ENCODE measurements at places on chromosomes 1 and 21.

- DNase-seq = no peak
Observed at GRCh38 chr1:59128239-59128736, 168.6 kb upstream of the FGGY start.

- no peak for DNase-seq
Observed at GRCh38 chr1:60126723-60127122, 53.2 kb upstream of the C1orf87 start.

DNA sequence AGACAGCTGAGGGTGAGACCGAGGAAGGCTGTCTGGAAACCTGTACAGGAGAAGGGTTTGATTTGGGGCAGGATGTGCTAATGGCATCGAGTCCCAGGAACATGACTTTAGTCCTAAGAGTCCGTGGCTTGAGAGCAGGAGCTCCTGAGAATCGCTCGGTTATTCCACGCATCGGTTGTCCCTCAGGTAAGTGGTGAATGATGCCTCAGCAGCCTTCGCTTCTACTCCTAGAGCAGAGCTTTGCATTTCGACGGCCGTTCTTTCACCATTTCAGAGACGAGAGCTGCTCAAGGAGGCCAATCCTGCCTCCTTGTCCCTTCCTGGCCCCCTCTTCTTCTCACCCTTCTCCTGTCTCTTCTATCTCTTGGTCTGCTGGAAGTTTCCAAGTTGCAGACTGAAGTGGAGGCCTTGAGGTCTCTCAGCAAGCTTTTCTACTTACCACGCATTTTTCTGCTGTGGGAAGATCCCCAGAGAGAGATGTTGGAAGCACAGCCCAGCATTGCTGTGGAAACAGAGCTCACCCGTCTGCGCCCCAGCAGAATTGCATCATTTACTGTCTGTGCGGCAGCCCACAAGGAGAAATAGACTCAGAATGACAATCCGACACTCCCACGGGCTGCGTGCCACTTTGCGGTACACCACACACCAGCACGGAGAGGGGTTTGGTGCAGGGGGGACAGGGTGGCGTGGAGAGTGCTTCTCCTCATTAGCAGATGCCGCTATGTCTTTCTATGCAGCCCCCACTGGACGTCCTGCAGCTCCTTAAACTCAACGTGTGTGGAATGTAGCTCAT is 270.7 kb upstream of the C1orf174 start:
- no peak for DNase-seq

GRCh38 chr1:87956072-87956471 is 627.4 kb downstream of the LMO4 start:
- peak; percentile 18 for DNase-seq

DNA sequence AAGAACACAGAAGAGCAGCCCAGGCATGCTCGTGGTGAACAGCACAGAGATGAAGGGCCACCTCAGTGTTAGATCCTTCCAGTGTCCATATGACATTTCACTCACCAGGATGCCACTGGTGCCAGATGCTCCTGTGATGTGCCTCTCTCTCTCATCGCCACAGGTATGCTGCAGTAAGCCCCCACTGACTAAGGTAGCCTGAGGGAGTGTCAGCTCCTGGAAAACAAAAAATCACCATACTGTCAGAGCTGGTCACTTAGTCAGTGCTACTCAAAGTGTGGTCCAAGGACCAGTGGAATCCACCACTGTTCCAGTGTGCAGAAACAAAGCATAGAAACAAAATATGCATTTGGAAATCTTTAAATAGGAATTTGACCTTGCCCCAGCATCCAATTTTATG is 27.1 kb upstream of the BCL9 start:
- no peak for DNase-seq

GRCh38 chr1:83932281-83932680 is 66.7 kb downstream of the TTLL7 start:
- no peak for DNase-seq

DNA sequence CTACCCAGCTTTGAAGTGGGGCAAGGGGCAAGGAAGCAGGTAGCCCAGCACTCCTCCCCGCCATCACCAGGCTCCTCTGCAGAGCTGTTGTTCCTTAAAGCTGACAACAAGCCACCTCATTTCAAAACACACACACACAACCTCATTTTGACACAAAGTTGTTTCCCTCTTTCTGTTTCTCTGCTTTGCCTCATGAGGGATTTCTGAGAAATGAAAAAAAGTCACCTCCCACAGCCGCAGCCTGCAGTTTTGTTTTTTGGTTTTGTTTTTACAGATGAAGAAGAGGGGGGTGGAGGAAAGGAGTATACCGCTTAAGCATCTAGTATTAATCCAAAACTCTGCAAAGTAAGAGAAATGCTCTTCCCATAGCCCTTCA is 12.1 kb downstream of the MCL1 start:
- no peak for DNase-seq

GRCh38 chr1:226687426-226687825 is 51.7 kb downstream of the ITPKB start:
- no peak for DNase-seq

GRCh38 chr1:38735651-38736161 is 123.9 kb downstream of the RRAGC start:
- DNase-seq = no peak

DNA sequence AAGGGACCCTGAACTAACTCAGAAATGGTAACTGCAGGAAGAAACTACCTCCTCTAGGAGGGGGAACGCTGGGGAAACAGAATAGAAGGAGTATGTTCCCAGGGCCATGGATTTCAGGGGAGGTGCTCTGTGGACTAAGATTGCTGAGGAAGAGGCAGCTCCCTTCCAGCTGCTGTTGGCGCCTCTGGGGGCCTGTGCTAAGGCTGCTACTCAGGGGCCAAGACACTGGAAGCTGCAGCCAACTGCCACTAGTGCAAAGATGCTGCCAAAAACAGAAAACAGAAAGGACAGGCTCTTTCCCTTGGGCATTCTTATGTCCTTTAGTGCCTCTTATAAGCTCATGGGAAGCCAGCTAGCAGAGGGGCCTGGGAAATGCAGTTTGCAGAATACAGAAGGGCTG is 58.0 kb upstream of the SGIP1 start:
- no peak for DNase-seq

GRCh38 chr1:148363439-148363810 is 119.7 kb downstream of the PPIAL4G start:
- no peak for DNase-seq

DNA sequence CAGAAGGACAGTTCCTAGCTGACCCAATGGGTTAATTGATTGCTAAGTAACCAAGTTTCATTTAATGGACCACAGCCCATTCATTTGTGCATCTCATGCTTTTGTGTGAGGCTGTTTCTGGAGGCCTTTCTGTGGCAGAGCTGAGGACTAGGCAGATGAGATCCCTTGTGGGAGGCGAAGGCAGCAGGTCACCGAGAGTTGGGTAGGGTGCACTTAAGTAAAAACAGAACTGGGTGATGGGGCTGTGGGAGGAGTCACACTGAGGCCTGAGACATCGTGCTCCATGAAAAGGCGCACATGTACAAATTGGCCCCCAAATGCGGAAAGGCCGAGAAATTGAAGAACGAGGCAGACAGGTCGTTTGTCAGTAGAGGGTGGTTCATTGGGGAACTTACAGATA is 60.9 kb downstream of the S100B start:
- no peak for DNase-seq

- DNase-seq = no peak
Observed at GRCh38 chr1:112767646-112768045, 52.5 kb upstream of the PPM1J start.

DNA sequence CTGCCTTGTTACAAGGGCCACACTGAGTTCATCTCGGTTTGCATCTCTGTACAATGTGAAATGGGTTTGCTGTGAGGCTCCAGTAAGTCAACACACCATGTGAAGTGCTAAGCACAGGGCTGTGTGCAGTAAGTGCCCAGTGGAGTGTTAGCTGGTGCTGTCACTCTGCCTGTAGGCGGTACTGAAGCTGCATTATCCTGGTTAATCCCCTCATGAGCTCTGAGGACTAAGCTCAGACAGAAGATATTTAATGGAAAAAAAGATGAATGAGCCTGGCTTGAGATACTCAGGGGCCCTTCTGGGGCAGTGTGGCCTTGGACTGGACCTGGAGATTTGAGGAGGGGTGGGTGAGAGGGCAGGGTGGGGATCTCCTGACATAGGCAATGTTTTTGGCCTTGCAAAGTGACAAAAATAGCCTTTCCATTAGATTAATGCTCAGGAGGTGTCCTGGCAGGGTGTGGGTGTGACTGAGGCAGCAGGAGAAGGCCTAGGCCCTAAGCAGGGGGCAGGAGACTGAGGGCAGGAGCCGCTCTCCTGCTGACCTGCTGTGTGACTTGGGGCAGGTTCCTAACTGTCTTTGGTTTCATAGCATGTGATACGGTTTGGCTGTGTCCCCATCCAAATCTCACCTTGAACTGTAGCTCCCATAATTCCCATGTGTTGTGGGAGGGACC is 570.5 kb downstream of the PTPRU start:
- DNase-seq = no peak

DNA sequence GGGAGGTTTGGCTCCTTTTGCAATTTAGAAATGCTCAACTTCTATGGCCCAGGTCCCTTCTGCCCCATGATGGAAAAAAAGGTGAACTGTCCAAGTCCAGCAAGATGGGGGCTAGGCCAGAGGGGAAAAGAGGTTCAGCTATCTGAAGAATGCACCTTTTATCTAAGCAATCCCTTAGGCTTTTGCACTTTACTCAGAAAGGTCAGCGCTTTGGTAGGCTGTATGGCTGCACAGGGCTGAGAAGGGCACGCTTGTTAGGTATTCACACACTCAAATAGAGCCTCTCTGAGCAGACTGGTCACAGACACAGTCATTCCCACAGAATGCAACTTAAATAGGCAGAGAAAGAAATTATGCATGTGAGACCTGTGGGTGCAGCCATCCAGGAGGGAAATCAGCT is 31.0 kb downstream of the KANK4 start:
- DNase-seq = no peak

DNA sequence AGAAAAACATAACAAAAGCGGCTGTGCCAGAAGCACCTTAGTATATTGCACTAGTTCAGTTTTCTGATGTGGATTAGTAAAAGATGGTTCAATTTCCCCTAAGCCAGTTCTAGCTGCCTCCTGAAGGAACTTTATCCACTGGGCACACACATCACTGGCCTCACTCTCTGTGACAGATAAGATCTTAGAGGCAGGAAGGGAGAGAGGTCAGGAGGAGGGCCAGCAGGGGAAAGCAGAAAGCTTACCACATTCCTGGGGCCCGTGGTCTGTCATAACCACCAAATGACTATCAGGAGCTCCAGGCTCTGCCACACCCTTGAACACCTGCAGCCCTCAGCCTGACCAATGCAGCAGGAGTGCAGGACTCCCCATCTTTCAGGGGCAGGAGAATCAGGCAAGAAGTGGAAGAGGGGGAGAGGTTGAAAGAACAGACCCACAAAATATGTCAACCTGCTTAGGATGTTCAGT is 37.8 kb downstream of the LRRC71 start:
- no peak for DNase-seq

DNA sequence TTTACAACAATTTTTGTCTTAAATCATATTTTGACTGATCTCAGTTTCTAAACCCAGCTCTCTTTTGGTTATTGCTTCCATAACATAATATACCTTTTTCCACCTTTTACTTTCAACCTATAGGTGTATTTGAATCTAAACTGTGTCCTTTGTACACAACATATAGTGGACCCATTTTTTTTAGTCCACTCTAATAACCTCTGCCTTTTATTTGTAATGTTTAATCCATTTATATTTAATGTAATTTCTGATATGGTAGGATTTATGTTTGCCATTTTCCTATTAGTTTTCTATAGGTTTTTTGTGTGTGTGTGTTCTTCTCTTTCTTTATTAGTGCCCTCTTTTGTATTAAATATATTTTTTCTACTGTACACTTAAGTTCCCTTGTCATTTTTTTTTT is 22.4 kb upstream of the SLAMF1 start:
- no peak for DNase-seq

DNA sequence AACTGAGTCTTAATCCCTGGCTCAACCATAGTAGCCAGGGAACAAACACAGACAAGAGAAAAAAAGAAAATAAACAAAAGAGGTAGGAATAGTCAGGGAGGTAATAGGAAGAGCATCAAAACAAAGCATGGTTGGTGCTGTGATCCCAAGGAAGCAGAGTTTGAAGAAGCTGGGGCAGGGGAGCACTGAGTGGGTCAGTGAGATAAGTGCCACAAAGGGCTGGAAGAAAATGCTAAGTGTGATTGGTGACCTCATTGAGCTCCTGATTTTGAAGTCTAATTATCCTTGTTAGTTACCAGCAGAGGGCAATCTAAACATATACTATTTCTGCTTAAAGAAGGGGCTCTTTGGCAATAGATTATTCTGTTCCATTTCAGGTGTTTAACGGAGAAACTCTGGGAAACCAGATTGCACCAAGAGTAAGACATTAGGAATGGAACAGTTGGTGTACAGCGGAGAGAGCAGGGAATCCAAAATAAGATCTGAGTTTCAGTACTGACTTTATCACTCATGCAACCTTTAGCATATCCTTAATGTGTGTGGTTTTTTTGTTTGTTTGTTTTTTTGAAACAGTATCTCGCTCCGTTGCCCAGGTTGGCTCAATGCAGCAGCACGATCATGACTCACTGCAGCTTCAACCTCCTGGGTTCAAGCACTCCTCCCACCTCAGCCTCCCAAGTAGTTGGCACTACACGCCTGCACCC is 30.7 kb upstream of the KIAA1614 start:
- DNase-seq = peak; percentile 65

GRCh38 chr1:155133799-155134281 is 1.8 kb upstream of the SLC50A1 start:
- DNase-seq = no peak

DNA sequence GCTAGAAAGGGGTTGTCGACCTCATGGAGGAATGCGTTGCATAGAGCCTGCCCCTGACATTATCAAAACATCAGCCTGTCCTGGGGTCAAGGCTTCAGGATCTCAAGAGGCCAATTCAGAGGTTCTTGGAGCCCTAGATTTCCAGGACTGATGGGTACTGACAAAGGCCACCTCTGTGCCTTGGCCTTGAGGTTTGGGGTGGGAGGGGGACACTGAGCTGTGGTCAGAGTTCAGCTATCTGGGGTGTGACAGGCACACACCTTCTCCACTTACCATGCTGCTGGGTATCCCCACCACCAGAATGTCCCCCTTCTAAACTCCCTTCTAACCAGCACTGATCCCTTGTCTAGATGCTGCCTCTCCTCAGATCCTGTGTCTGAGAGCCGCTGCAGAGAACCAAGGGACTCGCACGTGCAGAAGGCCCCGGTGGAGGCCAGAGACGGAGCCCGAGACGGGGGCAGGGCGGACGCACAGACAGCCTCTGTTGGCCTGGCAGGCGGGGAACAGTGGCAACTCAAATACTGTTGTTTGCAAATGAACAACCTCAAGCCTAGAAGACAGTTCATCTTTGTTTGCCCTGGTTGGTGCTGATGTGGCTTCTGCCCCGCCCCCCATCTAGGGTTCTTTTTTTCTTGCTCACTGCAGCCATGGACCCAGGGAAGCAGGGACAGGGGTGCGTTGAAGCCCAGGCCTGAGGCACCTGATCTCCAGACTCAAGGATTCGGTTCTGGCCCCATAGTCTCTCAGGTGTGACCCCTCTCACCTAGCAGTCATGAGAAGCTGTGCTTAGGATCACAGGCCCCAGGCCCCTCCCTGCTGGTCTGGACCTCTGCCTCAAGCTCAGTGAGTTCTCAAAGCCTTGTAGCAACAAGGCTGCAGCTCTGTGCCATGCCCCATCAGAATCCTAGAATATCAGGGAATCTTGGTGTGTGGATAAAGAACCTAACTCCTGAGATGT is 28.1 kb upstream of the CSF1 start:
- peak; percentile 95 for DNase-seq

GRCh38 chr1:91763252-91763651 is 122.7 kb downstream of the TGFBR3 start:
- no peak for DNase-seq

Data from globus pallidus (tissue), 1 donor.